Fibroblast of skin of left biceps (primary cell): ENCODE measurements at places on chromosomes 1 and 21.

DNA sequence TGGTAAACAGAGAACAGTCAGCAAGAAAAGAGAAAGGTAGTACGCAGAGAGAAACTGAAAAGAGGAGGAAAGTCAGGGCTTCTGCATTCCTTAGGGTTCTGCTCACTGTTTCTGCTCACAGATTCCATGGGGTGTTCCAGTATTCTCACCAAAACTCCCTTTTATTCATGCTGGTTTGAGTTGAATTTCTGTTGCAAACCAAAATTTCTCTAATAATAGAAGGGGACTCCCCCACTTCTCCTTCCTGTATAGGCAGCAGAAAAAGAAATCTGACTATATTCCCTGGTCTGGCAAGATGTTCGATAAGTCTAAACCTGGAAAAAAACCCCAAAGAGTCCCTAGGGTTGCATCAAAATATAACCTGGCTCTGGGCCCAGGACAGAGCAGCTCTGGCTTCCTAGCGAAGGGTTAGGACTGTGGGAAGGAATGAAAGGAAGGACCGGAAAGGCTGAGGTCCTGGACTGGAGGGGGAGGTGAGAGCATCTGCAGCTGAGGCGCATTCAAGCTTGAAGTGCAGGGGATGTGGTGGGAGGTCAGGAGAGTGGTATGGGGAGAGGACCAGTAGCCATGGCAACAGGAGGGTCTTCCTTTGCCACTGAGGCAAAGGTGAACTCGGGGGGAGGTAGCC is 18.8 kb upstream of the RGS16 start:
- peak; percentile 57 for DNase-seq

DNA sequence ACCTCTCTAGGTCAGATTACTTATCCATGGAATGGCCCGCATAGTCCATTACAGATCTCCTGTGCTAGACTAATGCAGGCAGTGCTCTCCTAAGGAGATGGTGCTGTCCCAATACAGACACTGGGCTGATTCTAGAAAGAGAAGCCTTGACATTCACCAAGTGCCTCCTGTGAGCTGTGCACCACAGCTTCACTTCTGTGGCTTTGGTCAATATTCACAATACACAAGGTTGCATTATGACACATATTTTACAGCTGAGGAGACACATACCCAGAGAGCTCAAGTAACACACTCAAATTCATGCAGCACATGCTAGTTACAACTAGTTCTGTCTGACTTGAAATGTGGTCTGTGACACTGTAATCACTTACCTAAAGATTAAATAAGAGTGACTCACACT is 59.4 kb upstream of the LRRC8B start:
- DNase-seq, result no peak

GRCh38 chr21:36990508-36991205 is 15.8 kb upstream of the RIPPLY3 start:
- no peak for DNase-seq

DNA sequence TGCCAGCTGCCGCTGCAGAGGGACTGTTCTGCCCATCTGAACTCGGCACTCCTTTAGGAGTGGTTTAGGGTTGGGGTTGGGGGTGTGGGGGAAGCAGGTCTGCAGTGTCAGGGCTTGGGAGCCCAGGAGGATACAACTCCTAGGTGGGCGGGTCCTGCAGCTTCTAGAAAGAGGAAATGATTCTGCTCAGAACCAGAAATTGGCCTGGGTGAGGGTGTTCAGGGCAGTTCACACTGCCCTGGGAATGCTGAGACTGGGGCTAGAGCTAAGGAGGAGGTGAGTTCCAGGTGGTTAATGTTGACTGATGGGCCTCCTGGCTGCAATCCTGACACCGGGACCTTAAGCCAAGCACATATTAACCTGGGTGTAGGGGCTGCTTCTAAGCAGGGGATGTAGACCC is 4.8 kb upstream of the SLC26A9 start:
- DNase-seq, result no peak

- no peak for DNase-seq
Measured at GRCh38 chr1:198206292-198206691, 49.5 kb downstream of the NEK7 start.

DNA sequence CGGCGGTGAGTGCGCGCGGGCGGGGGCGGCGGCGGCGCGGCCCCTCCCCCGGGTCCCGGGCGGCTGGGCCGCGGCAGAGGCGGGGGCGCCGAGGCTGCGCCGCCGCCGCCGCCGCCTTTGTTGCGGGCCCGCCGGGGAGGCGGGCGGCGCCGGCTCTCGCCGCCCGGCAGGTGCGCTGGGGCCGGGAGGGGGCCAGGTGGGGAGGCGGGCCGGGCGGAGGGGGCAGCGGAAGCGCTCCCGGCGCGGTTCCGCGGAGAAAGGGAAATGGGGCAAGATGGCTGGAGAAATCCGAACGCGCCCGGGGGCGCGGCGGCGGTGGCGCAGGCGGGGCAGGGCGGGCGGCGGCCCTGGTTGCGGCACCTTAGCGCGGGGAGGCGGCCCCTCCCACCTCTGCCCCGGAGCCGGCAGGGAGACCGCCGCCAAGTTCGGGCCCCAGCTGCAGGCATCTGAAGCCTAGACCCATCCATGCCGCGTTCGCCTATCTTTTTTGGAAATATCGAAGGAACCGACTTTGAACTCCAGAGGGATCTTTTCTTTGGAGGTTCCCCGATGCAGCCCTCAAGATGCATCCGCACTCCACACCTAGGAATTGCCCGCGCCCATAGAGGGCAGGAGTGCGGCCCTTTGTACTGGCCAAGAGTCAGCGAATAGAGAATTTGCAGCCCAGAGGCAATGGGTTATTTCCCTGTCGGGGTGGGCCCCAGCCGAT is 479 bp downstream of the POGK start:
- no peak for DNase-seq

DNA sequence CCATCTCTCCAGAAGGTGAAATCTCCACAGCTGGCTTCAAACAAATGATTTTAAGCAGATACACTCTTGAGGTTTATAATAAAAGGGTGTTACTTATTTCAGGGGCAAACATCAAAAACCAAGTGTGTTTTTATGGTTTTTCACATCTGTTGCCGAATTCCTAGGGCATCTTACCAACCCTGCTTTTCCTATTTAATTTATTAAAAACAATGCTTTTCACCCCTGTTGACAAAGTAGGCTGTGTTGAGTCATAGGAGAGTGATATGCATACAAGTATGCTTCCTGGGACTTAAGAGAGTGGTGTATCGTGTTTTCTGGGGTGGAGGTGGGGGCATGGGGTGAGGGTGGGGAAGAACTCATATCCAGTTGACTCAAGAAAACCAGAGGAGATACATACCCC is 29.3 kb upstream of the IL20 start:
- DNase-seq, result no peak
